ENCODE measurements at places on chromosomes 2 and 18.

- no peak for DNase-seq
Observed at GRCh38 chr2:236944561-236944960, 141.1 kb upstream of the COPS8 start.

DNA sequence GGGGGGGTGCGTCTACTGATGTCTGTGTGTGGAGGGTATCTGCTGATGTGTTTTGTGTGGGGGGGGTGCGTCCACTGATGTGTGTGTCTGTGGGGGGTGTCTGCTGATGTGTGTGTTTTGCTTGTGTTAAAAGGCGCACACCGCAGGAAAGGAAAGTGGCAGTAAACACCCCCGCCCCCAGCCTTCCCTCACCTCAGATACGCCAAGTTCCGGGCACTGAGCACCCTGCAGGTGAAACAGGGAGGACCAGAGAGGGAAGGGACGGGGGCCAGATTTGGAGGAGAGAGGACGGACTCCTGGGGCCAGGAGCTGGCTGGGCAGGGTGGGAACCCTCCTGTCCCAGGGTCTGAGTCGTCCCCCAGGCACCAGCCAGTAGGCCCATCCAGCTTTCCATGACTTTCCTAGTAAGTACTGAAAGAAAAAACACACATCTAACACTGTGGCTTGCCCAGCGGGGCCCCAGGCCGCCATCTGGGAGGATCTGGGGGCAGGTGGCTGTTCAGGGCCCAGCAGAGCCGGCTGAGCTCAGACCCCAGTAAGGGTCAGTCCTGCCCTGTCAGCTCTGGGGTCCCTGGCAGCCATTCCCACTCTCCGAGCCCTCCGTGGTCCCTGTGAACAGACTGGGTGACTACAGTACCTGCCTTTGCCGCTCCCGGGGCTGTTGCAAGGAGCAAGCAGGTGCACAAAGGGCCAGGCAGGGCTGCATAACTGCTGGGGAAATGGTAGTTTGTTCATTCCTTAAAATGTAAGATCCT is 126.9 kb downstream of the NFATC1 start:
- DNase-seq, result no peak

DNA sequence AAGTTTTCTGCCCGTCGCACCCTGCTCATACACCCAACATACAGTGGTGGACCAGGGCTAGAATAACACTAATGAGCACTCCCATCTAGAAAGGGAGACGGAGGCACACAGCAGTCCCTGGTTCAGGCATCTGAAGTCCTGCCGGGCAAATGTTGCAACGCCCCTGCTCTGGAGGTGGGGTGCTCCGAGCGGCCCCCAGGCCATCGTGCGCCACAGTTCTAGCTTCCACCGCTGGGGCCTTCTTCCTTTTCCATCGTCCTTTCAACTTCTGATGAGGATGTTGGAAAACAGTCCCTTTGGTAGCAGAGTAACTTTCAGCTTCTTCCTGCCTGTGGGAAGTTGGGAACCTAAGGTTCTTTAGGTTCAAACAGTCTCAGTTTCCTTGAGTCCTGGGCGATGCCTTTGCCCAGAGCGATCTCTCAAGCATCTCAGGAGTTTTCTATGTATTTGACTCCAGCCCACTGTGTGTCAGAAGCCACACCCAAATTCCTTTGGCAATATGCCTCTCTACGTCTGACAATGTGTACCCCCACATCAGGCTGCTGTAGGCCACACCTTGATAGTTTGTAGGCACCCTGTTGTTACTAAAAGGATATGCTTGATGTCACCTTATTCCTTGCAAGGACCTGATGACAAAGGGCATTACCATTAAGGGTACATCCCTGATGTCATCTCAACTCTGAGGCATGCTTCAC is 258.8 kb downstream of the GLI2 start:
- DNase-seq, result no peak

- no peak for DNase-seq
Observed at GRCh38 chr2:109376115-109376514, 237.7 kb downstream of the SEPTIN10 start.

DNA sequence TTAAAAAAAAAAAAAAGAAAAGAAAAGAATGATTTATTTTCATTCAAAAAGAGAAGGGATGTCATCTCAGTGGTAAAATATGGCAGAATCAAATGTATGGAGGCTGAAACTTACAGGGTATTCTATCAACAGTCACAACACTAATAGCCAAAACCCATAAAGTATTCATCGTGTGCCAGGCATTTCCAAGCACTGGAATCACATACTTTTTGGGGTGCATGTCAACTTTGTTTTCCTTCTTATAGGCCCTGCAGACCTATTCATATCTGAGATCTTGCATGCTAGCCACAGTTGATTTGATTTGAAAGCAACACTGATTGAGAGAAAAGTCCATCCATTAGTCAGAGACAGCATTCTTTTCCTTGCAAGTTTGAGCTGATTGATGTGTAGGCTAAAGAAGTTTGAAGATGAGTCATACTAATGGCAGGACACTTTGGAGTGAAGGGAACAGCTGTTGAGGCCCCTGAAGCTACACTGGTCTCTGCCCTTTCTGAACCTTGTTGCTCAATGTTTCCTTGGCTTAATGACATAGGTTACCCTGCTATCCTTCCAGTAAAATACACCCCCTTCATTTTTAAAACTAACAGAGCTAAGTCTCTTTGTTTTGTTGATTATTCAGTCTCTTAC is 22.0 kb downstream of the KATNAL2 start:
- DNase-seq, result no peak

DNA sequence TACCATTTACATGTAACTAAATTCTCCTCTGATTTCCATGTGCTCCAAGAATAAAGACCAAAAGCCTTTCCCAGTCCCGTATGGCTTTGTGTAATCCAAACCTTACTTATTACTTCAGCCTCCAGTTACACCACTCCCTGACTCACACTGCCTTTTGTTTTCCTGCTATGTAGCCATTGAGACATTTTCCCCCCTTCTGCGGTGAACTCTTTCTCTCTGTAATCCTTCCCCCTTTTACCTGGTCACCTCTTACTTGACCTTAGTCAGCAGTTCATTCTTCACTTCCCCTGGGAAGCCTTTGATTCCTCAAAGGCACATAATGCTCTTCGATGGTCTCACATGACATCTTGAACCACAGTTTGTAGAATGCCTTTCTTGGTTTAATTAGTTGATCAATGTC is 256.0 kb upstream of the FANCL start:
- no peak for DNase-seq

DNA sequence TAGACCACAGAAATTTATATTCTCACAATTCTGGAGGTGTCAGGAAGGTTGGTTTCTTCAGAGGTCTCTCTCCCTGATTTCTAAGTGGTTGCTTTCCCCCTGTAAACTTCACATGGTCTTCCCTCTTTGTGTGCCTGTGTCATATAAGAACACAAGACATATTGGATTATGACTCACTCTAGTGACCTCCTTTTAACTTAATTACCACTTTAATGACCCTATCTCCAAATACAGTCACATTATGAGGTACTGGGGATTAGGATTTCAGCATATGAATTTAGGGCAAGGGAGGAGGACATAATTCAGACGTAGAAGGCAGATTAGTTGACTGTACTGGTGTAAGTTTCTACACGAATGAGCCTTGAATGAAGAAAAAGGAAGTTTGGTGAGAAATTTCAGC is 38.2 kb upstream of the EPHA4 start:
- DNase-seq, result no peak

DNA sequence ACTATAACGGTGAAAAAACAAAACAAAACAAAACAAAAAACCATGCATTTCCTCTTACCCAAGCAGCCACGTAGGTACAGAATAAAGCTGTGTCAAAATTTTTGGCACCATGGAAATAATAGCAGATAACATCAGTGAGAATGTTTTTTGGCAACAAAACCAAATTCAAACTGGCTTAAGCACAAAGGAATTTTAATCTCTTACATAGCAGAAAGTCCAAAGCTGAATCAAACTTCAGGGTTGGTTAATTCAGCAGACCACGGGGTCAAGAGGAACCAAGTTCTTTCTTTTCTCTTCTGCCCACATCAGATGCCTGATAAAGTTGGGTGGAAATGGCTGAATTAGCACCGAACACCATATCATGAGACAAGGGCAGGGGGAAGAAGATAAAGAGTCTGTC is 129.5 kb downstream of the PAX3 start:
- DNase-seq, result no peak

DNA sequence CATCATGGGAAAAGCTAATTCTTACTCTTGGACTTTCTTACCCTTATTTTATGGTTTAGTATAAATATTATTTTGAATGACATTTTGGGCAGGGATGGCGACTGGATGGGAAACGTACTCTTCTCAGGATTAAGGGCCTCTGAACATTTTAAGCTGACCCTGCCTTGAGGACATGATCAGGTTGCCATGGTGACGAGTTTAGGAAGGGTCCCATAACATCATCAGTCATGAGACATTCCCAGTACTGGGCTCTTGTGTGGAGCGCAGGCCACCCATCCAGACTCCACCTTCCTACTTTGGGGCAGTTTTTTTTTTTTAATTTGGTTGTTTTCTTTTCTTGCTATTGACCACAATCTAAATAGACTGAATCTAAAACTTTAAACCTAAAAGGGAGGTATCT is 40.7 kb downstream of the KCNE4 start:
- no peak for DNase-seq

- no peak for DNase-seq
Observed at GRCh38 chr2:176213406-176213805, 24.9 kb downstream of the HOXD1 start.

- DNase-seq, result no peak
Observed at GRCh38 chr2:175003875-175004729, 1.1 kb downstream of the CHN1 start.

- DNase-seq, result no peak
Observed at GRCh38 chr2:85394261-85394681, 15.9 kb downstream of the CAPG start.

DNA sequence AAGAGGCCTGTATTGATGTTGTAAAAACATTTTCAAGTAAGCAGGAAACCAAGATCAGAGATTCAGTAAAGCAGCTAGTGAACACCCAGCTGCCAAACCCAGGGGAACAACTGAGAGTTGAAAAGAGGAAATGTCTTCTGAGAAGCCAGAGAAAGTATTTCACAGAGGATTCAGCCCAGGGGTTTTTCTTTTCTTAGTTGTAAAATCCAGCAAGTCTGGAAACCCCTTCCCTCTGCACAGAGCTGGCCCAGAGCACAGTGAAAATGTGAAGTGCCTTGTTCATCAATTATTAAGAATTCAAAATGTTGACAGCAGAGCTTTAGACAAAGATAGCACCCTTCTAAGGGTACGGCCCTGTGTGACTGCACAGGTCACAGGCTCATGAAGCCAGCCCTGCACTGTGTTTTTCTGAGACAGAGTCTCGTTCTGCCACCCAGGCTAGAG is 28.4 kb downstream of the AFF3 start:
- DNase-seq, result no peak

DNA sequence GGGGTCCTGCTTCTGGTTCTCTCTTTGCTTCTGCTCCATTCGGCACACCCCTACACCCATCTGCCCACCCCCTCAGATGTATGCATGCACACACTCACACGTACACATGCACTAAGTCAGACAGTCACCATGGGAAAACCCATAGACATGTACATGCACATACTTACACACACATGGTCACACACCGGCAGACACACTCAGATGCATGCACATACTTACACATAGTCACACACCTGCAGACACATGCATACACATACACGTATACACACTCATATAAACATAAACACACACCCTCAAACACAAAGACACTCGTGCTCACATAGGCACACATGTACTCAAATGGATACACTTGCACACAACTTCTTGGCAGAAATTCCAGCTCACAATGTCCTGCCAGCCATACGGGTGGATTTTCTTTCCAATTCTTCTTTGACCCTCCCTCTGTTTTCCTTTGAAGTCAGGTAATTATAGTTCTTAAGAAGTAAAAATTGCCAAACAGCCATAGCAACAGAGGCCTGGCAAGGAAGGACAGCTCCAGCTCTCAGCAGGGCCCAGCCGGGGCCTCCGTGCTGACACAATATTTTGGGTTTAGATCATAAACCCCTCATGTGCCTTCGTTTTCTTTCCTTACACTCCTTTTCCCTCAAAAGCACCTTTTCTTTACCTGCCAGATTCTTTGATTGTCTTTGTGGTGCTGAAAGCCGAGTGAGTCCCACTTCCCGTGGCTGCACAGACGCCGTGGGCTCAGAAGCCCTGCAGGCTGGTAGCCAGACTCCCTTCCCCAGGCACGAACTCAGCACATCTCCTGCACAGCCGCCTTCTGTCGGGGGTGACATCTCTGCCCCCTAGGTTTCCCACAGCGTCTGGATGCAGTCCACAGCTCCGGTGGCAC is 195.7 kb downstream of the ARL4C start:
- DNase-seq, result no peak

GRCh38 chr18:25630682-25631081 is 278.7 kb upstream of the ZNF521 start:
- no peak for DNase-seq

GRCh38 chr2:198873503-198874471 is 584.0 kb downstream of the SATB2 start:
- DNase-seq, result no peak

DNA sequence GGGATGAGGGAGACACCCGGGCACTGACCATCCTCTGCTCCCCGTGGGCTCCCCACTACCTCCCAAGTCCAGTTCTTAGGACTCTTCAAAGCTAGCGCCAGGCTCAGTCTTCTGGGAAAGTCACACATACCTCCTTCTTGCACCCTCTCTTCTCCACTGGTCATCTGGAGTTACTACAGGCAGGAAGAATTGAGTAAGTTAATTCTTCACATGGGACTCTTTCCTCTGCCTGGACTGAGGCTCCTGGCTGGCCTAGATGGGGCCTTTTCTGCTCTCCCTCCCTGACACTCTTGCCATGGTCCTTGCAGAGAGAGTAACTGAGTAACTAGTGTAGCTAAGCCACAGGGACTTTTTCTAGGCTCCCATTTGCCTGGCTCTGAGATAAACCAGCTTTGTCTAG is 96.5 kb upstream of the CELF4 start:
- DNase-seq, result no peak
